ENCODE measurements at places on chromosomes 6 and 20. TPM values are rescaled to one million over a fixed set of nuclear protein-coding genes. Genes with fewer than 3 reads are reported as not detected.

GRCh38 chr20:64072498-64073063, 6.7 kb downstream of the RGS19 start:
- DNase-seq = no peak

DNA sequence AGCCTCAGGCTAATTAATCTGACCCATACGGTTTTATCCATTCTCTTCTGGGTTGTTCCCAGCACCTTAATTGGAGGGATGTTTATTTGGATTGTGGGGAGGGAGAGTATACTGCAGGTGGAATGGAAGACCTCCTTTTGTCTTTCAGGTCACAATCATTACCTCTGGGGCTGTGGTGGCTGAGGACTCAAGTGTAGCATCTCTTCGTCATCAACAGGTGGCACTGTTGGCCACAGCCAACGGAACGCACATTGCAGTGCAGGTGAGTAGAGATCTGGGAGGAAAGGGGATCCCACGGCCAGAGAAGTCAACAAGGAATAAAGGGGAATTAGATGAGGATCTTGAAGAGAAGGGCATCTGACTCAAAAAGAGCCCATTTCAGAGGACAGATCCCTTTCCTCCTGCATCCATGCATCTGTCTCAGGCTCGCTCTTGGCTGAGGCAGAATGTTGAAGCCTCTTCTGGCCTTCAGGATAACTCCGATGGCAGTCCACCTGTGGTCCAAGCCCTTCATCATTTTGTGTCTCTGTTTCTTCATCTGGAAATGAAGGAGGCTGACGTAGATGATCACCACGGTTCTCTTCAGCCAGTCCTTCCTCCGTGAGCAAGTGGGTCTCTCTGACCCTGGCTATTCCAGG, 3.2 kb upstream of the DEF6 start:
- DNase-seq = peak; percentile 20

DNA sequence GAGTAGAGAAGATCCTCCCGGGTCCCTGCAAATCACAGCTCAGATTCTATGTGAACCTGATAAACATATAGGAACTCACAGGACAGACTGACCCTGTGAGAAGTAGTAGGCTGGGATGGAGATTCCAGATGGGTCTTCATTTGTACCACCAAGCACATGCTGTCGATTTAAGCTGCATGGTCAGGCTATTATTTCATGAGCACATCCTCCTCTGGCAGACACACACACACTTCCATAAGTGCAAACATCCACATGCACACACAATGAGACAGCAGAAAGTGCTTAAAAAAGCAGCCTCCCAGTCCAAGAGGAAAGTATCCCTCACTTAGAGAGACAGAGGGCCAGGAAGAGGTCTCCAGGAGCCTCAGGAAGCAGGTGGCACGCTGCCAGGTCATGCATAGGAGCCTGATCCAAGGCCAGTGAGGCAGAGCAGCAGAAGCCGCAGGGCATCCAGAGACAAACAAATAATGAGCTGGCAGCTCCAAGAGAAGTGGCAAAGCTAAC, 131.8 kb downstream of the UNC5CL start:
- DNase-seq = no peak

Gene C20orf141
- polyA plus RNA-seq = not detected

Gene CLPSL2
- polyA plus RNA-seq = 0.23 TPM

Measured in renal pelvis (tissue), 12 donors.